ENCODE measurements at places on chromosomes 7 and 10.

GRCh38 chr10:122658356-122659049 lies 41.1 kb downstream of the C10orf120 start:
- no peak for DNase-seq

DNA sequence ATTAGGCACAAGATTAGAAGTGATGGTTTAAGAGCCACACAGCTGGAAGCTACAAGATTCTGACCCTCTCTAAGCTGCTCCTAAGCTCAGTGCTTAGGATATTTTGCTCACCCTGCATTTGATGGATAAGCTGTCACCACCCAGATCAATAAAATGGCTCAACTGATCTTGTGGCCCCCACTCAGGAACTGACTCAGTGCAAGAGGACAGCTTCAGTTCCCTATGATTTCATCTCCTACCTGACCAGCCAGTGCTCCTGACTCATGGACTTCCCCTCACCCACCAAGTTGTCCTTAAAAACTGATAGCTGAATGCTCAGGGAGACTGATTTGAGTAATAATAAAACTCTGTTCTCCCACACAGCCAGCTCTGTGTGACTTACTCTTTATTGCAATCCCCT lies 833.8 kb downstream of the GRID1 start:
- DNase-seq: no peak

DNA sequence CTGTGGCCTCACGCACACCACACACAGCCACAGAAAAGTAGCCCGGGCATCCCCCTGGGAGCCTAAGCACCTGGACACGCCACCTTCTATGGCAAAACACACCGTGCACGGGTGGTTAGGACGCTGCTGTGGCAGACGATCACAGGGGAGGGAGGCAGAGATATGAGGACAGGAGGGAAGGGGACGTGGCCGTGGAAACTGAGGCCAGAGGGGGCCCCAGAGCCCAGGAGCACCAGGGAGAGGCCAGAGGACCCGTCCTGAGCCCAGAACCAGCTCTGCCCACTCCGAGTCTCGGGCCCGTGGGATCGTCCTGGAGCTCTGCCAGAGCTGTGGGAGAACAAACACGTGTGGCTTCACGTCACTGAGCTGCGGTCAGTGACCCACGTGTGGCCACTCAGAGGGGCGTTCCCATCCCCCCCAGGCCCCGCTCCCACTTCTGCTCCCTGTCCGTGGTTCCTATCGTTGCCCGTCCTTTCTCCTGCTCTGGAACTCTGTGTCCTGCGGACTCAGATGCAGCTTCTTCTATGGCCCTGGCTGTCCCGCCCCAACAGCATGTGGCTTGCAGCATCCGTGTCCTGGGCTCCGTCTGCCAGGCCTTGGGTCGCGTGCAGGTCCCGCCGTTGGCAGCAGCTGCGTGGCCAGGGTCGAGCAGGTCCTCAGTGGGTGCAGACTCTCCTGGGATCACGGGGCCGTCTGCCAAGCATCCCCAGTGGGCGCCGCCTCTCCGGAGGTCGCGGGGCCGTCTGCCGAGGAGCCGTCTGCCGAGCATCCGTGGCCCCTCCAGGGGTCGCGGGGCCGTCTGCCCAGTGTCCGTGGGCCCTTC lies 31.0 kb downstream of the GET4 start:
- DNase-seq: no peak

- DNase-seq: no peak
These were observed 9.1 kb upstream of the PAX2 start for GRCh38 chr10:100736144-100736808.

- DNase-seq: no peak
These were observed 40.9 kb downstream of the ANTXRL start for GRCh38 chr10:46327685-46328084.
